CD4-positive, alpha-beta memory T cell (primary cell): ENCODE measurements at places on chromosomes 12 and 14. TPM values are rescaled to one million over a fixed set of nuclear protein-coding genes. Genes with fewer than 3 reads are reported as not detected.
A peak's percentile ranks its signal among the peaks of the same experiment; 100 is the strongest.

GRCh38 chr14:100072783-100073346, 7.6 kb downstream of the EVL start:
- peaks cover 39% of the 10 kb centered on the region for H3K36me3 ChIP-seq
- H3K4me1 ChIP-seq, result peaks cover 97% of the 10 kb centered on the region
- peak; percentile 66 for DNase-seq
- H3K27me3 ChIP-seq, result no peaks in the 10 kb centered on the region

ITGB7 gene
- total RNA-seq, result 382 TPM

DNA sequence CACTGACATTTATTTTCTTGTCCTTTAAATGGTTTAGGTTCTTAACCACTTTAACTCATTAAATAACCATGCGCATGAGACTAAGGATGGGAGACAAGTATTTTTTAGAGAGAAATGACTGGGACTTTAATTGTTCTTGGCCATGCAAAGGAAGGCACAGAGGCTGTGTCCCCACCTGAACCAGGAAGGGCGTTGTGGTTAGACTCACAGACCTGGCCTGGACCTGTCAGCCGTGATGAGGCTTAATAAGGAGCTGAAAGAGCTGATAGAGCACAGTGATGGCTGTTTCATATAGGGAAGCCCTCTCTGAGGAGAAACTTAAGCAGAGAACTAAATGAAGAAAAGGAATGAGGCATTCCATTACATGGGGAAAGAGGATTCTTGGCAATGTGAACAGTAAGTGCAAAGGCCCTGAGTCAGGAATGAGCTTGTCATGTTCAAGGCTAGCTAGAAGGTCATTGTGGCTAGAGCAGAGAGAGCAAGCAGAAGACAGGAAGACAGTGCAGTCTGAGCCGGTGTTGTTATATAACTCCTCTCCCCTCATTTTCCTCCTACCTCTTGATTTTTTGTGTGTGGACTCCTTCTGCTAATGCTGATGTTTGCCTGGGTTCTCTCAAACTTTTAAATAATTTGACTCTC, 74.4 kb upstream of the ANO4 start:
- H3K4me1 ChIP-seq, result no peaks in the 10 kb centered on the region
- no peak overlapping the region for H3K4me3 ChIP-seq
- no peak overlapping the region for H3K27ac ChIP-seq
- H3K36me3 ChIP-seq, result no peaks in the 10 kb centered on the region
- no peak for DNase-seq

GLIPR1L2 gene
- 0.55 TPM for total RNA-seq

KRT8 gene
- 0.29 TPM for total RNA-seq

CCDC197 gene
- total RNA-seq, result not detected

DNA sequence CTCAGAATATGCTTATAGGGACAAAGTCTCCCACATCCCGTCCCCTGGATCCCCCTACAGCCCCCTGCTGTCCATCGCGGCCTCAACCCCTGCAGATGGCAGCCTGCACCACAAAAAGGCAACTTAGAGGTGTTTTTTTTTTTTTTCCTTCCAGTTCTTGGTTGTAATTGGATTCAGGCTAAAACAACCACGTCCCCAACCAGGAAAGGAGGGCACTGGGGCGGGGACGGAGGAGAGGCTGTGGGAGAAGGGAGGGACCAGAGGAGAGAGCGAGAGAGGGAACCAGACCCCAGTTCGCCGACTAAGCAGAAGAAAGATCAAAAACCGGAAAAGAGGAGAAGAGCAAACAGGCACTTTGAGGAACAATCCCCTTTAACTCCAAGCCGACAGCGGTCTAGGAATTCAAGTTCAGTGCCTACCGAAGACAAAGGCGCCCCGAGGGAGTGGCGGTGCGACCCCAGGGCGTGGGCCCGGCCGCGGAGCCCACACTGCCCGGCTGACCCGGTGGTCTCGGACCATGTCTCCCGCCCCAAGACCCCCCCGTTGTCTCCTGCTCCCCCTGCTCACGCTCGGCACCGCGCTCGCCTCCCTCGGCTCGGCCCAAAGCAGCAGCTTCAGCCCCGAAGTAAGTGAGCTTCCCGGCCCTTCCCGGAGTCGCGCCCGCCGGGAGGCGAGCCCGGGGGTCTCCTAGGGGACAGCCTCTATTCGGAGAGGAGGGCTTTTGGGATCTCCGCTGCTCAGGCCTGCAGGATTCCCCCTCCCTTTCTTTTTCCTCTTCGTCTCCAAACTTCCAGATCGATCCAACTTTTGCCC, at the start of gene MMP14:
Gene MMP14 (plus strand): TSS at position 285 of the 813 bp plus-strand sequence. CDS start 233 bp downstream, at position 518.
- no peak for DNase-seq
- peaks cover 11% of the 10 kb centered on the region for H3K4me1 ChIP-seq
- H3K27ac ChIP-seq, result no peak within 1 kb of the TSS
- peaks cover 13% of the 10 kb centered on the region for H3K27me3 ChIP-seq
- peaks cover 7% of the 10 kb centered on the region for H3K36me3 ChIP-seq
- H3K4me3 ChIP-seq, result no peak within 1 kb of the TSS

- H3K27ac ChIP-seq, result no peak overlapping the region
- H3K4me1 ChIP-seq, result no peaks in the 10 kb centered on the region
- no peak for DNase-seq
- no peaks in the 10 kb centered on the region for H3K27me3 ChIP-seq
Measured at GRCh38 chr14:94111276-94112095, 950 bp downstream of the IFI27 start.

GRCh38 chr12:5439788-5440300, 7.9 kb downstream of the NTF3 start:
- no peaks in the 10 kb centered on the region for H3K27me3 ChIP-seq
- no peaks in the 10 kb centered on the region for H3K36me3 ChIP-seq
- no peaks in the 10 kb centered on the region for H3K4me1 ChIP-seq
- no peak for DNase-seq
- no peak overlapping the region for H3K27ac ChIP-seq

GDF3 gene
- total RNA-seq, result not detected

CEP128 gene
- total RNA-seq, result 21.6 TPM

DNA sequence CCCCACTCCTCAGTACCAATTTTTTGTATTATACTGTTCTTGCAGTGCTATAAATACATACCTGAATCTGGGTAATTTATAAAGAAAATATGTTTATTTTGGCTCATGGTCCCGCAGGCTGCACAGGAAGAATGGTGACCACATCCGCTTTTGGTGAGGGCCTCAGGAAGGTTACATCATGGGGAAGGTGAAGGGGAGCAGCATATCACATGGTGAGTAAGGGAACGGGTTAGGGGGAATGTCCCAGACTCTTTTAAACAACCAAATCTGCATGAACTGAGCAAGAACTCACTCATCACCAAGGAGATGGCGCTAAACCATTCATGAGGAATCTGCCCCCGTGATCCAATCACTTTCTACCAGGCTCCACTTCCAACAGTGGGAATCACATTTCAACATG, 40.0 kb downstream of the OSBPL8 start:
- no peak overlapping the region for H3K4me3 ChIP-seq
- no peaks in the 10 kb centered on the region for H3K36me3 ChIP-seq
- no peak for DNase-seq

DNA sequence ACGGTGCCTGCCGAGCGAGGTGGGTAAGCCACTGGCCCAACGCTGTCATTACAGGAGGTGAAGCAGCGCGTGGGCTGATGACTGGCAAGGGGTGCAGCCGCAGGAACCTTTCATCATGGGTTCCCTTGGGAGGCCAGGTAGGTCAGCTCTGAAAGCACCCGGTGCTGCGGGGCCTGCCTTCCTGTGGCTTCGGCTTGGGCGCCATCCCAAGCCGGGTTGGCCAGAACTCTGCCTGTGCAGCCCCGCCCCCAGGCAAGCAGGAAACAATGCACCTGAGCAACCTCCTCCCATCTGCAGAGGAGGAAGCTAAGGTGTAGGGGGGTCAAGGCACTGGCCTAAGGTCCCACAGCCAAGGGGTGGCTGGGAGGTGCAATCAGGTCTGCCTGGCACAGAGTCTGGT, 20.0 kb upstream of the HHIPL1 start:
- H3K4me3 ChIP-seq, result no peak overlapping the region
- no peak for DNase-seq
- H3K27ac ChIP-seq, result no peak overlapping the region
- no peaks in the 10 kb centered on the region for H3K36me3 ChIP-seq
- peaks cover 7% of the 10 kb centered on the region for H3K4me1 ChIP-seq

- no peaks in the 10 kb centered on the region for H3K4me1 ChIP-seq
- H3K27me3 ChIP-seq, result no peaks in the 10 kb centered on the region
- no peak for DNase-seq
- peaks cover 6% of the 10 kb centered on the region for H3K36me3 ChIP-seq
- H3K4me3 ChIP-seq, result no peak overlapping the region
Measured at GRCh38 chr12:106499628-106500027, 83.2 kb upstream of the RFX4 start.
